Activated CD8-positive, alpha-beta T cell treated with anti-CD3 and anti-CD28 coated beads, Interleukin-2, amount 10 ng/mL, durations not matched to agents 7 days and 5 days (primary cell): ENCODE measurements at places on chromosomes 6 and 20. TPM values are rescaled to one million over a fixed set of nuclear protein-coding genes. Genes with fewer than 3 reads are reported as not detected.
A peak's percentile ranks its signal among the peaks of the same experiment; 100 is the strongest.

PDYN gene
- total RNA-seq, result not detected

SRSF12 gene
- total RNA-seq, result not detected

GRCh38 chr20:44231713-44232468 lies 15.2 kb upstream of the GDAP1L1 start:
- no peak for DNase-seq

GRCh38 chr6:17086469-17086868 lies 15.4 kb upstream of the STMND1 start:
- peak; percentile 28 for DNase-seq

DNA sequence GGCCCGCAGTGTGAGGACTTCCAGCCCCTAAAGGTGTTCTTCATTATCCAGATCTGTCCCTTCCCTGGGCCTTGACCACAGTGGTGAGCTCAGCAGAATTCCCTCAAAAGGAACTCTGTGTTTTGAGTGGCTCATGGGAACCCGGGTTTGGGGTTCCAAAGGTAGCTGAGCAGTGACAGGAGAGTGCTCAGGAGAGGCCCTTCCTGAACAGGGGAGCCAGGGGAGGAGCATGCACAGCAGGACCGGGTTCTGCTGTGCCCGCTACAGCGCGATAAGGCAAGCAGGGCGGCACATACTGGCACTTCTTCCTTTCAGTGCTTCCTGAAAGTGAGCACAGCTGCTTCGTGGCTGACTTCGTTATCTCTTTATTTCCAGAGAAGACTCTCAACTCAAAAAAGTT lies 88.3 kb downstream of the SSR1 start:
- DNase-seq, result no peak

- DNase-seq, result no peak
Measured at GRCh38 chr6:30578051-30578450, 6.8 kb downstream of the ABCF1 start.

DNA sequence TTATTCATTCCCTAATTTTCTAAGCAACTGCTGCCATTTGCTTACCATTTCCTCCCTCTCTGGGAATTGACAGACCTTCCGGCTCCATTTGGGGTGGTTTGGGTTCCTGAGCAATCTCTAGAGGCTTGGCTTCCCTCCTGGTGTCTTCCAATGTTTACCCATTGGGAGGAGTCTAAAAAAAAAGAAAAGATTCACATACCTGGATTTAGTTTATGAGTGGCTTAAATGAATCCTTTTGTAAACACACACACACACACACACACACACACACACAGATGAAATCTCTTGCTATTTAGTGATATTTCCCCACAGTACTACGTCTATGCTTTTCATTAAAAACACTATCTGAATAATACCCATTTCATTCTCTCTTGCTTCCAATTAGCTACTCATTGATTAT lies 48.3 kb upstream of the TRAF3IP2 start:
- DNase-seq, result no peak
